ENCODE measurements at places on chromosomes 2 and 18.

DNA sequence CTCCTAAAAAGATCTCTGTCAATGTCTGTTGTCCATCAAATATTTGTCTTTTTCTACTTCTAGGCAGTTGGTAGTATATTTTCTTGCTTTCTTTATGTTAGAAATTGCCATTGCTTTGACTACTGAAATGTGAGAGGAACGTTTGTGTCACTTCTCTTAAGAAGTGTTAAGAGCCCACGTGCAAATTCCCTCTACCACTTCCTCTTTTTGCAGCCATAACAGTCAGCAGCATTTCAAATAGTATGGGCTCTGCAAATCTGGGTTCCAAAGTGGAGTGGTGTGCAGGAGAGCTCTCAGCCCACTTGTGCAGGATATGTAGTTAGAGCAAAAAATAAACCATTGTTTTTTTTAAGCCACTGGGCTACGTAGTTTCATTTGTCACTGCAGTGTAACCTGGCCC, 314.0 kb downstream of the MEIS1 start:
- no peak for DNase-seq

DNA sequence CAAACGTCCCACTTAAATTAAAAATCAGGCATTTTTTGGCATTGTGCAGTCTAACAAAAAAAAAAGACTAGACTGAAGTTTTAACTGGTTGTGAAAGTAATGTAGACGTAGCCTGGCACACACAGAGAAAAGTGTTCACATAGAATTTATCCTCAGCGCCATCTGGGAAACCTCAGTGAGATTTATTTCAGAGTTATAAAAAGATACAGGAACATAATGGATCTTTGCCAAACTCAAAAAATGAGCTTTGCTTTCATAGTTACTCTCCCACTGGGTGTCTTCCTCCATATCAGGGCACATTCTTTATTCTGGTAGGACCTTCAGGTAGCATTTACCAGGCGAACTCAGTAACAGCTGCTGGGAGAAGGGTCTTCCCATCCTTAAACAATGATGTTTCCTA, 532.4 kb upstream of the SALL3 start:
- no peak for DNase-seq

DNA sequence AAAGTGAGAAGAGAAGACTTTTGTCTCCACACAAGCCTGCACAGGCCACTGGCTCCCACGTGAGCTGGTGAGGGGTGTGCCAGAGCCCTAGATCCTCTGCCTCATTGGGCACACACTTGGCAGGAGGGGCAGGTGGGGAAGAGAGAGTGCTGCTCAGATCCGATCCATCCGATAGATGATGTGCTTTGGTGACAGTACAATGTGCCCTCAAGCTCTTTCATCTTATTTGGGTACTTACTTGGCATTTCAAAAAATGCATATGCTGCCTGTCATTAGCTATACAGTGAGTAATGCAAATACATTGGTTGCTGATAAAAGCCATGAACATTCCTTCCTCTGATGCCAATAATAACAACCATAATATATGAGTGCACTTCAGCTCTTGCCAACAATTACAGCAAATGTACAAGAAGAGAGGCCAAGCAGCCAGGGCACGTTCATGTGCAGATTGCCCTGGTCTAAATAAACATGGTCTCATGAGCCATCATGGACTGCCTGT, 255.3 kb downstream of the VAPA start:
- DNase-seq, result no peak

- no peak for DNase-seq
These were observed 178.7 kb downstream of the ZNF385B start for GRCh38 chr2:179682756-179683155.

GRCh38 chr2:176960061-176960460, 252.5 kb upstream of the HNRNPA3 start:
- no peak for DNase-seq

DNA sequence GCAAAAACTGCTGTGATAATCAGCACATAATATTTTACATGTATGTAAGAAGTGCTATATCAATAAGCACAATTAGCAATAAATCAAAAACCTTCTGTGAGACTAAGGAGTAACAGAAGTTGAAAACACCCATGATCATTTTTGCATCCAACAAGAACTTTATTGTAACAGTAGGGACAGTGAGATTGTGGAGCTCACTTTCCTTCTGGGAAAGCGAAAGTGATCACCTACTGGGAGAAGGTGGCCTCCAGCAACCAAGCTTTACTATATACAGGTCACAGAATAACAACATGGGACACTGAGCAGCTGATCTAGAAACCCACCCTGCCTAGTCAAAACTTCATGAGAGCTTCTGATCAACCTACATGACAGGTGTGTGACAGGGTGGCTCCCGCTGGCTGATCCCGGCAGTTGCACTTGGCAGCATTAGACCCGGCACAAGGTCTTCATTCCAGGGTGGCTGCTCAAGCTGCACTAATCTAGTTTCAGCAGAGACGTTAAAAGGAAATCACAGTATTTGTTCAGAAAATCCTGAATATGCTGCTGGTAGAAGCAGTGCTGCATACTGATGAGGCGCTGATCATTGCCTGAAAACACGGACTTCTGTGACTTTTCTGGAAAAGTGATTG, 63.5 kb upstream of the ARL5A start:
- DNase-seq, result no peak

DNA sequence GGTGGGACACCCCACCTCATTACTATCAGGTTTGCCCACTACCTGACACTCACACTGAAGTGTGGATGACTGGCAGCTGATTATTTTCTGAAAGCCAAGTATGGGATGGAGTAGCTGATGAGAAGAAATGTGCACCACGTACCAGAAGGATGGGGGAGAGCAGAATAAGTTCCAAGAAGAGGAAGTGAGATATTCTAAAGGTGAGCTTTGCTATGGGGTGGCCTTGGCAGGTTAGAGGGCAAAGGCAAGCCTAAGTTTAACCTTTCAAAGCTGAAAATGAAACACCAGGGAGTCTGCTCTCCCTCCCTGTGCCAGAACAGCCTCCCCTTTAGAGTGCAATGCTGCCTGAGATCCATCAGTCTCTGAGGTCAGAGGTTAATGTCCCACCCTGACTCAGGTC, 196.1 kb upstream of the OSR1 start:
- no peak for DNase-seq

DNA sequence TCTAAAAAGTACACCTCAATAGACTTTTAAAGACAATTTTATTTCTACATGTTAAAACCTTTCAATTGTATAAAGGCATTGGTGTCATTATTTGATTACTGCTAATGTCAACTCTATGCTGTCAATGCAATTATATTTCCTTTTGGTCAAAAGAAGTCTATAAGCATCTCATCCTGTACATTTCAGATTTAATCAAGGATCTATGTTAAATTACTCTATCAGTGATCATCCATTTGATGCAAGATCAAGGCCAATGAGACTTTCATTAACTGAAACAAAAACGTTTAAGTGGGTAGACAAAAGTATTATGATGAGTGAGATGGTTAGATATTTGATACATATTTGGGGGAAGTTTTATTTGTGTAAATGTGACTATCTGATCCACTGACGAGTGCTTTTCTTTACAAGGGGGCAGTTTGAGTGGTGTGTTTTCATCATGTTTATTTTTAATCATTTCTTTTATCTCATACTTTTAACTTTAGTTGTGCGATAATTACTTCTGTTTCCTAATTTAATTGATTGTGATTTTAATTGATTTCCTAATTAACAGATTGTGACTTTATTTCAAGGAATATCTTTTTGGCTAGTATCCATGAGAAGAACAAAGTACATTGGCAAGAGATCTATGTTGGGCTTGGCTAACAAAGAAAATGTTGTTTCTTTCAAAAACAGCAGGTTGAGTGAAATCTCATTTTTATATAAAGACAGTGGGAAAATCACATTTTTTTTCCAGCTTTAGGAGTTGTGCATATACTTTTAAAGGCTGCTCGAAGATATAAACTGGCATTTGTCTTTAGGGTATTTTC, 1.1 kb downstream of the ARHGAP28 start:
- no peak for DNase-seq

DNA sequence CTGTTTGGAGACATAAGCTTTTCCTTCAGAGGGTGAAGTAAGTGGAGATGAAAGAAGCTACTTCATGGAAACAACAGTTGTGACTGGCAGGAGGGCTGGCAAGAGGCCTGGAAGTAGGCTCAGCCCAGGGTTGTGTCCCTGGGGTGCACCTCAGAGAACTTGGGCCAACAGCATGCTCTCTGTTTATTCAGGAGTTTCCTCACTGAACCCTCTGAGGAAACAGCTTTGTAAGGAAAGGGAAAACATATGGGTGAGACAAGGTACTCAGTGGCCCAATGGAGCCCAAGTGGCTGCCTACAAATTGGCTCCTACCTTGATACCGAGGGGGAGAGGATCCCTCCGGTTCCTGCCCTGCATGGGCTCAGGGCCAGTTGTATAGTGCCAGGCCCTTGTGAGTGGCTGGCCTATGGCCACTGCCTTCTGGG, 115.5 kb upstream of the ITGA6 start:
- no peak for DNase-seq
